ENCODE measurements at places on chromosomes 13 and 19.

GRCh38 chr13:89832827-89833226, 1514.7 kb upstream of the MIR17HG start:
- no peak for DNase-seq

GRCh38 chr19:34984287-34984686, 15.8 kb upstream of the GRAMD1A start:
- DNase-seq: no peak

GRCh38 chr13:74825152-74825937, 656.6 kb downstream of the TBC1D4 start:
- no peak for DNase-seq

- DNase-seq: peak; percentile 77
Measured at GRCh38 chr19:50147462-50148423, 15.3 kb downstream of the IZUMO2 start.

DNA sequence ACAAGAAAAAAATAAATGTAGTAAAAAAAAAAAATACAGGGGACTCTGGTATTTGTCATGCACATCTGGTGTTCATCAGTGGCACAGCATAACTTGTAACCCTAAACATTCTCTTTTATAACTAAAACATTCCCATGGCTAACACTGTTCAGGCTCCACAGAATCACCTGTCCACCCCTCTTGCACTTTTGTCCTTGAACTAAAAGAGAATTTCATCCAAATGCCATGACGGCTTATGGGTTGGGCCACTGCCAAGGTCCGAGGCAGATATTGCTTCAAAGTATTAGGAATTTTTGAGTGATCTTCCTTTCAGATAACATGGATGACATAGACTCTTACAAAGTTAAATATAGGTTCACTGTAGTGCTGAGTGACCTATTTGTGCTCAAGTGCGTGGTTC, 25.7 kb upstream of the SERP2 start:
- no peak for DNase-seq

DNA sequence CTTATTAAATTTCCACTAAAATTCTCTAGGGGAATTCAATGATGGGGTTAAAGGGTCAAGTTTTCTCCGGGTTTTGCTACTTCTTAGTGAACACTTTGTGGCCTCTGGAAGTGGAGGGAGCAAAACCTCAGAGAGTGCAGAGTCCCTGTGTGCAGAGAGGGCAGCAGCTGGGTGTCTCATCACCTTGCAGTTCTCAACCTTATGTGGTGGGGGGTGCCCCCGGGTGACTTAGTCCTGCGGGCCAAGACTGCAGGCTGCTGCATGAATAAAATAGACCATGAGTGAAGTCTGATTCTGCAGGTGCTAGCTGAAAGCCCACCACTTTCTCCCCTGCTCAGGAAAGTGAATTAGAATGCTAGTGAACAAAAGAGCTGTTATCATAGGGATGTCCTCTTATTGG, 191.6 kb downstream of the DLEU7 start:
- no peak for DNase-seq

- no peak for DNase-seq
Measured at GRCh38 chr13:66357463-66357862, 872.7 kb downstream of the PCDH9 start.

GRCh38 chr13:46996316-46997030, 99.6 kb upstream of the HTR2A start:
- no peak for DNase-seq

- no peak for DNase-seq
Measured at GRCh38 chr13:100533588-100534041, 55.0 kb downstream of the GGACT start.

- DNase-seq: no peak
Measured at GRCh38 chr13:71828117-71828516, 38.9 kb downstream of the DACH1 start.

GRCh38 chr13:101614491-101614890, 162.0 kb downstream of the ITGBL1 start:
- no peak for DNase-seq

- DNase-seq: no peak
Measured at GRCh38 chr19:54422136-54422535, 6.9 kb downstream of the TTYH1 start.

DNA sequence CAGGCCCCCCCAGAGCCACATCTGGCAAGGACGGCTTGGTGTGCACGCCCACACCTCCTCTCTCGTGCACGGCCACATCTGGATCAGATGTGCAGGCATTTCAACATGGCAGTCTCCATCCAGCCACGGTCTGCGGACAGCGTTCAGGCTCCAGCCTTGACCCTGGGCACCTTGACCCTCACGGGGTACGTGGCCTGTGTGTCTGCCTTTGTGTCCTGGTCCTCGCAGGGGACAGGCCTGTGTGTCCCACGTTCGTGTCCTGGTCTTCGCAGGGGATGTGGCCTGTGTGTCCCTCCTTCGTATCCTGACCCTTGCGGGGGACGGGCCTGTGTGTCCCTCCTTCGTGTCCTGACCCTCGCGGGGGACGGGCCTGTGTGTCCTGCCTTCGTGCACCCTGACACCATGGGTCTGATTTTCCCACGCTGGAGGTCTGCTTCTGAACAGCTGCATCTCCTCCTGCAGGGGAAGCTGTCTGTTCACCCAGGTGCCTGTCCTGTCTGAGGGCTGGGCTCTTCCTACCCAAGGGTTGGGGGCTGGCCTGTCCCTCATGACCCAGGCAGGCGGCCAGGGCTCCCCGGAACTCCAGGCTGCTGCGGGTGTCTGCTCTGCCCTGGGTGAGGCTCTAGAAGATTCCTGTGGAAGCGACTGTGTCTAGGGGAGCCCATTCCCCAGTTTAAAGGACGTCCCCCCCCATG, 25.3 kb downstream of the RASA3 start:
- DNase-seq: no peak

GRCh38 chr19:41324231-41324702, 14.3 kb downstream of the CCDC97 start:
- no peak for DNase-seq

DNA sequence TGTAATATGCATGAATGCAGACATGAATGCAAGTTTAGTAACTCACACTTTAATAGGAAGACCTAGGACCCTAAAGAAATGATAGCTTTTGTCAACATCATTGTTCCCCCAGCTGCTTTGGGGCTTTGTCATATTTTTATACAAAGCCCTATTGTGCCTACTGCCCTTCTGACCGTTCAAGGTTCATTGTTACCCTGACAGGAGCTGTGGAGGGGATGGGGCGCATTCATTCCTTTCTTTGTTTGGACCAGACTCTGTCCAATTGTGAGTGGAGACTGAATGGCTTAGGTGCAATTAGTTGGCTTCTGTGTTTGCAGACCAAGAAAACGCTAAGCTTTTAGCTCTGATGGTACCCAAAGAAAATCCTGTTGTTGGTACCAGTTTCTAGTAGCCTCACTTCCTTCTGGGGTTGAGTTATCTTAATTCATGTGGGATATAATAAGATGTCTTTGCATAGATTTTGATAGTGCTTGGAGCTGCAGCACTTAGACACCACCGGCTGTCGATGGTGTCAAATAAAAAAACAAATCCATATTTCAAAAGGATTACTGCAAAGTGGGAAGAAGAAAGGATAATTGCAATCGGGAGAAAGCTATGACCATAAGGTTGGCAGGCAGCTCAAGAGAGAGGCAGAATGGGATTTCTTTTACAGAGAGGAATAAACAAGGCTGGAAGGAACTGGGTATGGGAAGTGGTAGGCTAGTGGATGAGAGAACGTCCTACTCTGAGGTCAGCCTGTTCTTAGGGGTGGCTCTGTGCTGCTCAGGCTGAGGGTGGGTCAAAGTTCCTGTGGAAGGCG, 133.9 kb upstream of the TMTC4 start:
- DNase-seq: no peak

DNA sequence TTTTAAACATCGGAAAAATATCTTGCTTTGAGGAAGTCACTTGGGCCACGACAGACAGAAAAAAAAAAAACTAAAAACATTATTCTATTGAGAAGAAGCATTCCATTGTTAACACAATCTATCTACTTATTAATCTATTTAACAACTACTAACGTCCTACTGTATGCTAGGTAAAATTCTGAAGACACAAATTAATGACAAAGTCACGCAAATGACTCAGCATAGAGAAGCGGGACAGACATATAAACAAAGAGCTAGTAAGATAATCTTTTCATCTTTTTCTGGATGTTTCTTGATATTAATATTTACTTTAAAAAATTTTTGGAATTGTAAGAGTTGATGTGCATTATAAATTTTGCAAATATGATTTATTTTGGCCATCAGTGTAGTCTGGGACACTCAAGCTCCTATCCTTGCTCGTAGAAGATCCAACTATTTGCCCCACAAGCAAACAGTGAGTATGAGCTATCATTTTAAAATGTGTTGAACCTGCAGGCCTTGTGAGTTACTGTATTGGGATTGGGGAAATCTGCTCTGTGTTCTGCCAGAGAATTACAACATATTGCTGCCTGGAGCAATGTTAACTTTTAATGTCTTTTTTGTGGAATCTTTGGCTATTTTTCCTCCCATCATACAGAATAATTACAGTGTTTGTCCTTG, 109.1 kb downstream of the PCDH9 start:
- no peak for DNase-seq

- no peak for DNase-seq
Measured at GRCh38 chr13:69180034-69180433, 927.6 kb upstream of the ATXN8OS start.

GRCh38 chr19:8054169-8054568, 1.6 kb downstream of the CCL25 start:
- no peak for DNase-seq

DNA sequence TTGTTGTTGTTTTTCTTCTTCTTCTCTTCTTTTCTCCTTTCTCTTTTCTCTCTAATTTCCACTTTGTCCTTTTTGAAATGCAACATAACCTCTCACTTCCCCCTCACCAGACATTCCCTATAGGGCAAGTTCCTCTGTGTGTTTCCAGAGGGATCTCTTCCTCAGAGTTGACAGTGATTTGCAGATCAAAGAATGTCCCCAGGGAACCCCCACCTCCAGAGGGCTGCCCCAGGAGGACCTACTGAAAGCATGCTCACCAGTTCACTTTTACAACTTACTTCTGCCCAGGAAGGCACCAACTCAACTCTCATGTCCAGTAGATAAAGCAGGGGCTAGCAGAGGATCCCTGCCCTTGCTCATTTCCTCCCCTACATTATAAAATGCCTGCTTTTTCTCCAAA, 1648.0 kb downstream of the PCDH9 start:
- no peak for DNase-seq

DNA sequence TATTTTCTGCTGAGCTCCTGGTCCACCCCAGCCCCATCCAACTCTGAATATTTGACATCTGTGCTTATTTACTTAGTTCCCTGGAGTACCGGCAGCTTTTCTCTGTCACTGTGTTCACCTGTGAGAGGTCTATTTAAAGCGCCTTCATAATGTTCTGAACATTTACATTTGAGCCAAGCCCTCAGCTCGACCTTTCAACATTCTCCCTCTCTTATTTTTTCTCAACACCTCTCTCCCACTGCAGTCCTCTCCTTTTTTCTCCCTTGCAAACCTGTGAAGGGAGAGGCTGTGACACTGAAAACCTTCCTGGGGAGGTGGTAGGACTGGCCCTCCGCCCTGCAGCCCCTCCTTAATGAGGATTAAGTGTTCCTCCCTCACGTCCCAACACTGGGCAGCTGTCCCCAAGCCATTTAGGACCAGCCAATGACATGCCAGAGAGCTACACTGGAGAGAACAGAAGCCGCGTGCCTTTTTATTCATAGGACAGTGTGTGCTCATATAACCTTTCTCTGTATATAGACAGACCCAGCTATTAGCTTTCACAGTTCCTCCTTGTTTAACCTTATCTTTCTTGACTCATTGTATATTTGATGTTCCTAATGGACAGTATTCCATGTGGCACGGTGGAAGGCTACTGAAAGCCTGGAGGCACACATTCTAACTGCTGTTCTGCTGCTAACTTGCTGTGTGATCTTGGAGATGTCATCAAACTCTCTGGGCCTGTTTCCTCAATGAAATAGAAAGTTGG, 134.8 kb downstream of the NUFIP1 start:
- no peak for DNase-seq

DNA sequence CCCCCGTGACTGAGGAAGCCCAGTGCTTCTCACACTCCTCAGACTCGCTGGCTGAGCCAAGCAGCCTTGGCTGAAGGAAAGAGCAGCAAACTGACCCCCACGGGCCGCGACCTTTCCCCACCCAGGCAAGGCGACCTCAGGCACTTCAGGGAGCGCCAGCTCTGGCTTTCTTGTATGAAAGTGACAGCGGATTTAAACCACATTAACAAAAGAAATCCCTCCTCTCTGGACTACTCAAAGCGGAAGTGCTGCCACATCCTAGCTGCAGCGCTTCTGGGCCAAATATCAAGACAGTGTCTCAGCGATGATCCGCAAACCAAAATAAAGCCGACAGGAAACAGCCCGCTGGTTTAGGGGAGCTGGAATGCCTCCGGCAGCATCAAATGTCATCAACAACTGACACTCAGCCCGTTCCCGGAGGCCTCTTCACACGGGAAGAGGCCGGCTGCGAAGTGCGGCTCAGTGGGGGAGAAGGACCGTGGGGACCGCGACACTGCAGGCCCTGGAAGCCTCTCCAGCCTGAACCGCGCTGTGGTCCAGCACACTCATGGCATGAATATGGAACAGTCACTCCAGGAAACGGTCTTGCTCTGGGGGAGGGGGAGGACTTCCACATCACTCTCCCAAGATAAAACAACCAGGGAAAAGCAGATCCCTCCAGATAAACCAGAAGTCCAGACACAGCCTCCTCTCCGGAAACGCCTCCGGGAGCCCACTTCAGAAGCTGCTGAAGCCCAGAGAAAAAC, 1.4 kb downstream of the RASA3 start:
- DNase-seq: no peak

DNA sequence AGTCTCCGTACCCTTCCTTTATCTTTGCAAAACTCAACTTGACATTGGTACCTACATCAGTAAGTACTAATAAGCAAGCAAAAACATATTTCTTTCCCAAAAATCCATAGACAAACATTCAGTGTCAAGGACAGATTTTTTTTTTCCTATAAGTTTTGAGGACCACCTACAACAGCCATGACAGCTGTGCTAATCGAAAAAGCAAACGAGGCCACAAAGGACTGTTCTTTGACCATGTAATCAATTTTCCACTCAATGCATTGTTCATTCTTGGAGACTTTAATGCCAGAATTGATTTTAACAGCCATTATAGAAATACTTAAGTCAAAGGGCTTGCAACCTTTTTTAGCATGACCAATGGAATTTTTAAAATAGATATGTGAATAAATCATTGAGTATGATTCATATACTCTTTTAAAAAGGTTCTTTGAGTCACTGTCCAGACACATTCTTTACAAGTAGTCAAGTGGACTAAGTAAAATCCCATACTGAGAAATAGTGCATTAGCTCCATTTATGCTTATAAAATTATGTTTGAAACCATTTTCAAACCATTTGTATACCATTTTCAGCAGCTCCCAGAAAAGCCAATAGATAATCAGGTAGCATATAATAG, 323.9 kb downstream of the MZT1 start:
- DNase-seq: no peak

- DNase-seq: peak; percentile 86
Measured at GRCh38 chr19:8513687-8514504, at the start of gene ZNF414. Gene ZNF414, minus strand, starts transcription at chr19:8514167. Its CDS starts 121 bp downstream, at chr19:8514046.

- DNase-seq: peak; percentile 98
Measured at GRCh38 chr19:11435057-11435832, at the start of the genes ODAD3 and PRKCSH. Gene ODAD3, minus strand, starts transcription at chr19:11435121. Its CDS starts 105 bp downstream, at chr19:11435016. Gene PRKCSH, plus strand, starts transcription at chr19:11435635. Its CDS starts 483 bp downstream, at chr19:11436118.
